T1000 (cell line): ENCODE measurements at places on chromosomes 1 and 21.

GRCh38 chr1:20343149-20343937, 52.7 kb downstream of the VWA5B1 start:
- no peak for DNase-seq

- no peak for DNase-seq
Measured at GRCh38 chr1:29356663-29357062, 120.3 kb downstream of the PTPRU start.

DNA sequence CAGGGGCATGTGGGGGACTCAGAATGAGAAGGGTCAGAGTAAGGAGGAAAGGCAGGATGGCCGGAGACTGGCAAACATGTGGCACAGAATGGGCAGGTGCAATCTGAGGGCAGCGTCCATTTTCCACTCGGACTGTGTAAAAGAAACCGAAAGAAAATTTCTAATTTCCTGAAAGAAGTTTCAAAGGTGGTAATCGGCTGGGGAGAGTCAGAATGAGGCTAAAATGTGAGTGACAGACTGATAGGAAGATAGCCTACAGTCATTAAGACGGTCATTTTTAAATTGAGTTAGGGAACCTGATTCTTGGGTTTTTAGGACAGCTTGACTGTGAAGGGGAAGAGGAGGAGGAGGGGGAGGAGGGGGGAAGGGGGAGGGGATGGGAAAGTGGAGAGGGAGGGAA, 23.6 kb downstream of the COA6 start:
- no peak for DNase-seq

DNA sequence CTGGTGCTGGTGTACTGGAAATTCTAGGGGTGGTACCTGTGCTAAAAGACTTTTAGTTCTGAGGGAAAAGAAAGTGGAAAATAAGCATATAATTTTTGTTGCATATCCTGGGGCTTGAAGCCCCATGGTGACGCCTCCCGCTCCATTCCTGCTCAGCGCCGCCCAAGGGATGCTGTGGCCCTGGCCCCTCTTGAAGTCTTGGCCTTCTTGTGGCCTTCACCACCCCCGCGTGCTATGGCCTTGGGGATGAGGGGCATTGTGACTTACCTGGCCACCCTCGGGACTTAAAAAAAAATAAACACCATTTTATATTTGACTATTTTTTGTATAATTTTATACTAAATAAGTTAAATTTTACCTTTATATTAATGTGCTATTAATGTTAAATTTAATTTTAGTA, 15.3 kb downstream of the IFI16 start:
- DNase-seq: no peak

GRCh38 chr1:243738020-243738419, 112.0 kb downstream of the AKT3 start:
- DNase-seq: no peak

- DNase-seq: no peak
Measured at GRCh38 chr21:41685511-41686149, 81.2 kb downstream of the RIPK4 start.

DNA sequence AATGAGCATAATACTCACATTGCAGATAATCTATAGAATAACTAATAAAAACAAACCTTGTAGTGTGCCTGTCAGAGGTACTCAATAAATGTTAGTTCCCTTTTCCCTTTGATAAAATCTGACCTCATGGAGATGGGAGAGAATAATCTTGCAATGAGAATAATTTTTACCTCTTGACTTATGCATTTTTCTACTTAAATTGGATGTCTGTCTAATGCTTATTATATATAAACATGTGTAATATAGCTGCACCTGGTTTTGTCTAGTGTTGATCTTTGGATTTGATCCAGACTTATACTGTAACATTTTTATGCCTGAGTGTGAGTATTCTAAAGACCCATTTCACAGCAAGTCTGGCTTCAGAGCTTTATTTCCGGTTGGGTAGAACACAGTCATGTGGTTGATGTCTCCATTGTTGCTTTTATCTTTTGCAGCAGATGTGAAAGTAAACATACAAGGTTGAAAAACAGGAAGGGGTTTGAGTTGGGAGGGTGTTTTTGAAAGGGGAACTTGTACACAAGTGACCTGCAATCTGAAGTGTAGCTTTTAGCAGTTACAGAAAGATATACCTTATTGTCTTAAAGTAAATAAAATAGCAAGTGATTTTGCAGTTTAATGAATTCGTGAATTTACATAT, 12.4 kb downstream of the EPB41 start:
- no peak for DNase-seq

DNA sequence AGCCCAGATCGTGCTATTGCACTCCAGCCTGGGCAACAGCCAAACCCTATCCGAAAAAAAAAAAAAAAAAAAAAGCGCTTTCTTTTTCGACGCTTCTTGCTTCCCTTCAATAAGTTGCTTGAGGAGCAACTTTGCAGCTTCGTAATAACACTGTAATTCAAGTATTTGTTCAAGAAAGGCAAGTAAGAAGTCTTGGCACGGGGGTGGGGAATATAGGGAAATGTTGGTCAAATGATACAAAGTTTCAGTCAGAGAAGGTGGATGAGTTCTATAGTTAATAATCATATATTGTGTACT, 871 bp upstream of the PSMA5 start:
- DNase-seq: no peak

DNA sequence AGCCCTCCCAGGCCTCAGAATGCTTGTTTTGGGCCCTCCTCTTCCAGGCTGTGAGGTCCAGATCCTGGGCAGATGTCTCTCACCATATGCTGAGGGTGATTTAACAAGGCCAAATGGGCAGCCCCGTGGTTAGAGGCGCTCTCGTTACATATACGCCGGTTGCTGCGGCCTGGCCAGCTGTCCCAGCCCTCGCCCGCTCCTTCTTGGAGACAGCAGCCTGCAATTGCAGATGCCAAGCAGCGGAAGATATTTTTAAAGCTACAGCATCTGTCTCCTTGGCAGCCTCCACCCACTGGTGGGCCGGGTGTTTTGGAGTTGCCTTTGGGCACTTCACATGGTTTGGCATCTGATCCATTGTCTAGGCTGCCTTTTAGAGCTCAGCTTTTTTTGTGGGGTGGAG, 178.8 kb upstream of the NFIA start:
- no peak for DNase-seq

GRCh38 chr1:14313731-14314431, 284.6 kb upstream of the KAZN start:
- no peak for DNase-seq

- DNase-seq: no peak
Measured at GRCh38 chr1:54301497-54301896, 101.5 kb downstream of the MRPL37 start.

DNA sequence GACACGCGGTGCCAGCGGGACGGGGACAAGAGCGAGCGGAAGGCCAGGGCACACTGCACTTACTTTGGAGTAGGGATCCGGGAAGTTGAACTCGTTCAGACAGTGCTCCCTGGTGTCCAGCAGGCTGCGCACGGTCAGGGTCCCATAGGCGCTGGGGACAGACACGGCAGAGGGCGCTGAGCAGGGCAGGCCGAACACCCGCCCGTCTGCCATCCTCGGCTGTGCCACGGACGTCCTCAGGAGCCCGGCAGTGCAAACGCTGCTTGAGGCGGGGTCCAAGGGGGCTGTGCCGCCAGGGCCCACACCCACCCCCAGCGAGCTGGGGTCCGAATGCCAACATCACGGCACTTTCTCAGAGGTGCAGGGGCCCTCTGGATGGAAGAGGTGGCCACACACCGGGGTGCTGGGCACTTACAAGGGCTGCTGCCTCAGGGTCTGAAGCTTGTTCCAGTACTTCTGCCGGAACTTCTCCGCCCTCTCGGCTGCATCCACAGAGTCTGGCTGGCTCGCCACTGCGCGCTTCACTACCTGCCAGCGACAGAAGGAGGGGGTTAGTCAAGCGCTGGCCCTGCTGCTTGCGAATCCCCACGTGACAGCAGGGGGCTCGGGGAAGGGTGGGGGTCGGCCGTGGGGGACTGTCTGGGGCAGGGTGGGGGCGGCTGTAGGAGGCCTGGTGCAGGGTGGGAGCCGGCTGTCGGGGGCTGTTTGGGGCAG, 12.3 kb downstream of the PANK4 start:
- DNase-seq: no peak

DNA sequence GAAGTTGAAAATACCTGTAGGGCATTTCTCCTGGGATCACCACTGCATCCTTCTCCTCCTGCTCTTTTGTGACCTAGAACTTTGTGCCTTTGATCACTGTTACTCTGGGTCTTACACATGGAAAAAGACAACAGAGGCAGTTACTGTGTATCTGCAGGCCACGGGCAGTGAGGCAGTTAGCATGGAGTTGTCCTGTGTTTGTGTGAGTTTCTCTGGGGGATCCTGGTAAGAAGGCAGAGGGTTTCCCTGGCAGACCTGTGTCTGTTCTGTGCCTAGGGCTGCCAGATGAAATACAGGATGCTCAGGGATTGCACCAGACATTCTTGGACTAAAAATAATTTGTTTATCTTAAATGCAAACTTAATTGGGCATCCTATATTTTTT, 44.4 kb upstream of the SCCPDH start:
- no peak for DNase-seq

GRCh38 chr21:44375281-44375651, 21.8 kb downstream of the TRPM2 start:
- DNase-seq: no peak

GRCh38 chr21:34599534-34600101, 15.3 kb downstream of the RCAN1 start:
- DNase-seq: no peak

DNA sequence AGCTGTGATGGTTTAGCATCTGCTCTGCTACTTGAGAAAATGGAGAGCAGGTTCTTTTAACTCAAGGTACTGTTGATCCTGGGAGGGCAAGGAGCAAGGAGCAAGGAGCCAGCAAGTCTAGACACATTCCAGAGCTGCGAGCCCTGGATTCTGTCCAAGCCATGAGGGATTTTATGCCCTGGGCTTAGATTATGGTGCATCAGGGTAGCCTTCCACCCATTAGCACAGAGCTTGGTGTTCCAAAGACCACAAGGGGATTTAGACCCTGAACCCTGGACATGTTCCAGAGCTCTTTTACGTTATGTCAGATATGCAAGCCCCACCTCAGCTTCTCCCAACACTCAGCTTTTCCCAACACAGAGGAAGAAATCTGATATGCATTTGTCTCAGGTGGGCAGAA, 2.0 kb upstream of the OR14I1 start:
- no peak for DNase-seq

DNA sequence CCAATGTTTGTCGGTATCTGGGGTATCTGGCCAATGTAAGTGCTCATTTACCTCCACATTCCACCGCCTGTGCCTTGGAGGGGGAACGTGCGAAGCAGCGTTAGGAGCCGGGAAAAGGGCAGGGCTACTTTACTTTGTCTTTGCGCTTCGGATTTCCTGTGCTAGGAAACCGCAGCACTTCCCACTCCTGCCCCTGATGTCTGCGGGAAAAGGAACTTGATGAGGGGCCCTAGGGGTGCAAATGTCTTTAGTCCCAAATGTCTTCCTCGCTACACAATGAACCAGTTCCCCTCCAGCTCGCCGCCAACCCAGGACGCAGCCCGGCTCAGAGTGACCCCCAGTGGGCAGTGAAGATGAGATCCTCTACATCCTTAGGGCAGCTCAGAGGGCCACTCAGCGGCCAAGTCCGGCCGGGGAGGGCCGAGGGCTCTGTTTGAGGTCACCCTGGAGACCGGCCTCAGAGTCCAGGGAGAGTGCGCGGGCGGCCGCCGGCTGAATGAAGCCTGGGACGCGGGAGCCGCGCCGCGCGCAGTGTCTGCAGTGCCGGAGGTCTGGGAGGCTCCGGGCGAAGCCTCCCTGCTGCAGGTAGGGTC, at the start of gene DYNLT5:
Gene DYNLT5 (plus strand): TSS at position 460 of the 593 bp plus-strand sequence. CDS start 2,200 bp downstream, outside the sequence.
- DNase-seq: no peak

DNA sequence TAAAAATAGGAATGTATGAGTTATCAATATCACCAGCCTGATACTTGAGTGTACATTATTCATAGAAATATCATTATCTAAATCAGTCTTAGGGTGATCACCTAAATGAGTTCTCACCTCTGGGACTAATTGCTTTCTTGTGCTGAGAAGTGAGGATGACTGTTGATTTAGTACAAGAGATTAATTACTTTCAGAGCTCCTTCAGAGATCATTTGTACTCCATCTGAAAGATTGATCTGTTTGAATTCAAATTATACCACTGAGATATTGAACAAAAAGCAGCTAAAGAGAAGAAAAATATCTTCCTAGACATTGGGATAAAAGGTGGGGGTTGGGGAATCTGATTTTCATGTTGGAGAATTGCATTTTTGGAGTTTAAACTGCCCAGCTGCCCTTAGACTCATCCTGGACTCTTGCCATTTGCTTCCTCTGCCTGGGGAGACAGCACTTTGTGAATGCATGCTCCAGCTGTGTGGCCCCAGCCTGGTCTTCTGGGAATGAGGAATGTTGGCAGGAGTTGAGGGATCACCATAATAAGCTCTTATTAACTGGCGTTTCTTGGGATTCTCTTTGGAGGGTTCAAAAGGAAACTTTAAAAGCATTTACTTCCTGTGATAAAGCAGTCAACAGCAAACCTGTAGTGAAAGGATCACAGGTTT, 19.7 kb upstream of the PGBD2 start:
- DNase-seq: no peak

DNA sequence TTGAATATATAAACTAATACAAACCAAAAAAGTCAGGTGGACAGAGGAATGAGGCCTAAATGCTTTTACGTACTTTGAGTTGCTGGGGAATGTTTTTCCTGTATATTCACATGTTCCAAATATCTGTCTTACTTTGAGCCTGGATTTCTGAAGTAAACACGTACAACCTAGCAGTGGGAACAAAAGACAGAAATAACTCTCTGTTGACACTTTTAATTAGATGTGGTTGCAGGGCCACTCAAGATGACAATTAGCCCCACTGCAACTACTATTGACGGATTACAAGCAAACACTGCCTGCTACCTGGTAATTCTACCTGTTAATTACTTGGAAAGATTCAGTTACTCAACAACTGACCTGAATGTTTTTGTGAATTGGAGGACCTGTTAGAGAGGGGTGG, 196.9 kb downstream of the TTLL7 start:
- DNase-seq: no peak

GRCh38 chr1:235329139-235329902, 951 bp downstream of the GGPS1 start:
- no peak for DNase-seq

DNA sequence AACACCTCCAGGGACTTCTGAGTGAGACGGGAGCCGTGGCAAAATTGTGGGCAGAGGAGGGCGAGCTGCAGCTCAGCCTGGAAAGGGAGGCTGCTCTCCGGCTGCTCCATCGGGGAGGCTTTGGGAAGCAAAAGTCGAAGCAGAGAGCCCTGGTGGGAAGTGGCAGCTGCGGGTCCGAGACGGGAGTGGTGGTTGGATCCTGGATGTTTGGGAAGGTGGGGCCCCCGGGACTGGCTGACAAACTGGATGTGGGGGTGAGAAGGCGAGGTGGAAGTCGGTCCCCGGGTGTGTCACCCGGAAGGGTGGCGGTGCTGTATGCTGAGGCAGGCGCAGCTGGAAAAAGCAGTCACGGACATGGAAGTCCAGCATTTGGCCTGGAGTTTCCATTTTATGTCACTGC, 52.1 kb downstream of the KCNAB2 start:
- DNase-seq: no peak

- DNase-seq: no peak
Measured at GRCh38 chr1:33296082-33296458, 24.8 kb downstream of the A3GALT2 start.

DNA sequence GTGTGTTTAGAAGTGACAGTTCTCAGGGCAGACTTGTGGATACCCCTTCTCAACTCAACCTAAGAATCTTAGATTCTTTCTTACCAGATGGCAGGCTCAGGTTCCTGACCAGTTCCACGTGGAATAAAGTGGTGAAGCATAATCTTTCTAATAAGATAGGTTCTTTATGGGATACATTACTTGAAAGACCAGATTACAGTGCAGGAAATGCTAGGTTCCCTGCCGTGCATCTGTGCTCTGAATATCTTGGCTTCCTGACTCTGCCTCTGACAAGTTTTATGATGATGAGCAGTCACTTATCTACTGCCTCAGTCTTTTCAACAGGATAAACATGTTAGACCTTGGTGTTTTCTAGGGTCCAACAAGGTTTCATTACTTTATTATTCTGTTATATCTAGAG, 207.9 kb upstream of the CACYBP start:
- no peak for DNase-seq
